ENCODE measurements at places on chromosomes 12 and 14.

DNA sequence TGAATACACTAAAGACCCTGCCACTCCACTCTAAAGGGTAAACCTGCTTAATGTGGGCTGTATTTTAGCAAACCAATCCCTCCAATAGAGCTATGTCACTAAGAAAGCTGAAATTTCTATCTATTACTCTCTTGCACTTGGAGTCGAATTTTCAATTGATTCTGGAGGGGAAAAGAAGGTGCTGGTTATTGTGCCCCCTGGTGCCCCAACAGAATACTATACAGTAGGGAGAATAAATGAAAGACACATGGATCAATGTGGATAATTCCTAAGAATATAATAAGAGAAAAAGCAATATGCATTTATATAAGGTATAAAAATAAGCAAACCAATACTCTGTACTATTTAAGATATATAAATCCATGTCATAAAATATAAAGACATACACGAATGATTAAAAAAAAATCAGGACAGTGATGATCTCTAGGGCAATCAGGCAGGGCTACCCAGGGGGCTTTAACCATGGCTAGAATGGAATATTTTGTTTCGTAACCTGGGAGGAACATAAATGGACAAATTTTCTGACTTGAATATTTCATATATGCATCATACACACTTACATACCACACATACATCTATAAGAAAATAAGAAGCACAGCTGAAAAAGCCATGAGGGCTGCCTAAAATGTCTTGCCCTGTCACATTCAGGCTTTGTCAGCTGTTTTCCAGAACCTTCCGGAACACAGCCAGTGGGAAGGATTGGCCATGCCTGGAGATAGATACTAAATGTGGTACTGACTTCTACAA lies 54.4 kb downstream of the EFCAB11 start:
- DNase-seq: no peak

- no peak for DNase-seq
Measured at GRCh38 chr14:83196236-83196635, 1662.6 kb upstream of the SEL1L start.

GRCh38 chr14:32417956-32418552 lies 89.0 kb downstream of the AKAP6 start:
- no peak for DNase-seq

DNA sequence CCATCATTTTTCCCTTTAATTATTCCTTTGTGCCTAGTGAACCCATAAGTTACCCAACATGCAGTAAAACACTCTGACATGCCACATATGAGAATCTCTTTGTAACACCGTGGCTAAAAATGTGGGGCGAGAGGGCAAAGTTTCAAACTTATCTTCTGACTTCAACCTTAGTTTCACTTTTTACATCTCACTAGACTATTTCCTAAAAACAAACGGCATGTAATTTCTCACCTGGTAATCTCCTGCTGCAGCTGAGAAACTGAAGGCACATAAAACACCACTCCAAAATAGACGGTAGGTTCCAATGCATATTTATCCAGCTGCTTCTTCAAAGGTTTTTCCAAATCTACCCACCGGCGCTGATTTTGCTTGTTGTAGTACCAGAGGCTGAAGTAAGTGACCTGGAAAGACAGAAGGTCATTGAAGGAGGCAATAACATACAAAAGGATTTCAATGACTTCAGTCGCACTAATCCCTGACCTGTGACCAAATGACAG lies 37.9 kb downstream of the PTPN21 start:
- no peak for DNase-seq

DNA sequence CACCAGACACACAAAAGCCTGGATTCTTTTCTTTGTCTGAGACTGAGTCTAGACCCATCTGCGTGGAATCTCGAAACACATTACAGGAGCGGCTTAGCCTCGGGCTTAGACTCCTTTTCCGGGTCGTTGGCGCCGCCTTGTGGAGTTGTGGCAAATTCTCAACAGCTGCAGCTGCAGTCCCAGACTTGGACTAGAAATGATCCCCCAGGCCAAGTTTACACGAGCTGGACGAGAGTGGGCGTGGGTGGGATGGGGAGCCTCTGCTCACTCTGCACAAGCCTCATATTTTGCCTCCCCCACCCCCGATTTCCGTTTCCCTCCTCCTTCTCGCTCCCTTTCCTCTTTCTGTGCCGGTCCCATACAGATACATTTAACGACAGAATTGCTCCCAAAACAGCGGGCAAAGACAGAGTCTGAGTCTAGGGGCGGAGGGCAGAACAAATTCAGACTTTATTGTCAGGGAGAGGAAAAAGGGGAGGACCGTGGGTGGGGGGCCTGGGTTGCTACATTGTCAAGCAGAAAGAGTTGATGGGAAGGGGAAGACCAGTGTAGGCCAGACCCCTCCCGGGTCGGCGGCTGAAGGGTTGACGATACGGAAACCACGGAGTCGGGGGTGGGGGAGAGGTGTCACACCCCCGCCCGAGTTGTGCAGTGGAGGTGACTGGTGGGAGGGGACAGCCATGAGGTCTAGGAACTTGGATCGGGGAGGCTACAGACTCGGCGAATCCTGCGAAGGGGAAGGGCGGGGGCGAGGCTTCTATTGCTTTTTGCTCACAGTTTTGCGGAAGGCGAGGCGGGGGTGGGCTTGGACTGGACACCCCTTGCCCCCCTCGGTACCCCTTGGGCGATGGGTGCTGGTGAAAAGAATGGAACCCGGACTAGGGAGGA lies 4.7 kb upstream of the GPR84 start:
- peak; percentile 91 for DNase-seq

DNA sequence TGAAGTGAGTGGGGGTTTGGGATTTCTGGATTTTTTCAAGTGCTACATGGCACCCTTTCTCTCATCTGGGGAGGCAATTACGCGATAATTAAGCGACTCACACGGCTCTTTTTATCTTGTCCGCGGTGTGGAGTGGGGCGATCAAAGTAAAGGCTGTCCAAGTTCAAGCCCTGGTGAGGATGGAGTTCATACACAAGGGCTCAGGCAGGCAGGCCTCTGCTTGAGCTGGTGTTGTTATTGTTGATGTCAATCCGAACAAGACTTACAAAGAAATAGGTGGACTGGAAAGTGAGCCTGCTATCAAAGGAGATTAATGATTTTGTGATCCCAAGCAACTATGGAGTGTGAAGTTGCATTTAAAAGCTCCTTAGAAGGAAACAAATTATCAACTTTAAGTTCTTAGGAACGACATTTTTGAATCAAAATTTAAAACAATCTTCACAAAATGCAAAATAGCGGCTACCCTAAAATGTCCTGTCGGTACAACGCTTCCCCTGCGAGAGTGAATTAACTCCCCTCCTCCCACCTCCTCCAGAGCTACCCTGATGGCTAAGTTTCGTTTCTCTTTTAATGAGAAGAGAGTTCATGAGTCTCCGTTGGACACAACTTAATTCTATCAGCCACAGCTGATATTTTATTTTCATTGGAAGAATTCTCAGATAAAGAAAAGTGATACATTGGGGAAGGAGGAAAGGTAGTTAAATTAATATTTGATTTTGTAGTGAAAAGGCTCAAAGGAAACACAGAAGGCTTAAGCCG lies 5.9 kb downstream of the FOXA1 start:
- no peak for DNase-seq

GRCh38 chr12:17999174-17999801 lies 90.7 kb downstream of the RERGL start:
- no peak for DNase-seq

DNA sequence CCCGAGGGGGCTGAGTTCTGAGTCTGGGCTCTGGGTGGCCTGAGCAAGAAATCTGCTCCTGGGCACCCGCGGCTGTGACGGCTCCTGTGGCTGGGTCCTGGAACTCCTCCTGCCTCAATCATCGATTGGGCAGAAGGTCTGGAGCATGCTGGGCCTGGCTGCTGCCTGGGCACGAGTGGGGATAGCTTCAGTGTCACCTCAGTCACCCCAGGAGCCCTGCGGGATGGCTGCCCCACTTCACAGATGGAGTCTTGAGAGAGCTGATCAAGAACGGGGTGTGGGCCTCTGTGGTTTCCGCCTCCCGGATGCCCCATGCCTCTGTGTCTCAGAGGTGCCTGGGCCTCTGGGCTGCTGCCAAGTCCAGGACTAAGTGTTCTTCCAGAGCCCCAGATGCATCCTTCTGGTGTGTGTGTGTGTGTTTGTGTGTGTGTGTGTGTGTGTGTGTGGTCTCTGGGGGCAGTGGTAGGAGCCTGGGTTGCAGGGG lies 185.6 kb upstream of the C14orf180 start:
- DNase-seq: peak; percentile 59

GRCh38 chr14:41609704-41610183 lies 3.1 kb downstream of the LRFN5 start:
- DNase-seq: no peak

DNA sequence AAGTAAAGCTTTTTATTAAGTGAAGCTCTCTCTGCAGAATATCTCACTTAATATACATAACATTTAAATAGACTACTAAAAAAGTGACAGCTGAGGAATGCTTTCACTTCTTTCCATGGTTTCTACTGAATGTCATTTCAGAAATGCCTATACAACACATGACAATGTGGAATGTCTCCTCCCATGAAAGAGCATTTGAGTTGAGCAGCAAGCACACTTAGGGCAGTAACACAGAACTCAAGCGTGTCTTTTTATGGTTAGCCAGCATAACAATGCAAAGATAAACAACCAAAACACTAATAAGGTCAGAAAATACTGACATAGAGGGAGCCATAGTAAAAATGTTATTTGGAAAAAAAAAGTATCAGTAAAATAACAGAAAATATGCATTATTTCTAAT lies 9.4 kb downstream of the PPP1R12A start:
- no peak for DNase-seq
